Activated naive CD8-positive, alpha-beta T cell treated with anti-CD3 and anti-CD28 coated beads for 36 hours (primary cell): ENCODE measurements at places on chromosomes 3 and 15. TPM values are rescaled to one million over a fixed set of nuclear protein-coding genes. Genes with fewer than 3 reads are reported as not detected.

- H3K4me3 ChIP-seq, result peak overlapping the region; percentile 29
- DNase-seq, result no peak
- no peaks in the 10 kb centered on the region for H3K36me3 ChIP-seq
- peaks cover 6% of the 10 kb centered on the region for H3K4me1 ChIP-seq
These were observed 20.1 kb upstream of the PLSCR5 start for GRCh38 chr3:146625186-146625775.

Gene GOLGA6A
- total RNA-seq, result not detected

DNA sequence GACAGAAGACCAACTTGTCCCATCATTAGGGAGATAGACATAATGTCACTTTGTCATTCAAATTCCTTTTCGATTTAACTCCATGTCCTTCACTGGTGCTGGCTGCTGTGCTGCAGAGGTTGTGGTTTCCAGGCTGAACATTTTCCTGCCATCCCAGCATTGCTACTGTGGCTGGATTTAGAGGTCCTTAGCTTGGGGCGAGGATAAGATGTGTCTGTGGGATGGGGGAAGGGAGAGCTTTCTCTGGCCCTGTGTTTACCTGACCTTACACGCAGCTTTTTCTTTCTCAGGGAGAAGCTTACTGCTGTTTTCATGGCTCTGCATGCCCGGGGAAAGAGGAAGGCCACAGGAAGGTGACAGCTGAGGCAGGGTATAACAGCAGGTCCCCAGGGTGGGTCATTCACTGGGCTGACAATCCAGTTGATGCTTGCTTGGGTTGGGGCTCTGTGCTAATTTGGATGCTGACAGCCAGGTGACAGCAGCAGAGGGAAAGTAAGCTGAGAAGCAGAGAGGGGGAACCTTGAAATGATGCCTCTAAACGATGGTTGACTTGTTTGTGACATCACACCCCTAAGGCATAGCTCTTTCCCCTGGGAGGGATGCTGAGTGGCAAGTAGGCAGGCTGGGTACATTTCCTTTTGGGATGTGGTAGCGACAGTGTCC is 326.9 kb upstream of the CTNNB1 start:
- H3K36me3 ChIP-seq, result no peaks in the 10 kb centered on the region
- no peak overlapping the region for H3K27ac ChIP-seq
- H3K4me3 ChIP-seq, result no peak overlapping the region
- DNase-seq, result no peak
- no peaks in the 10 kb centered on the region for H3K4me1 ChIP-seq

Gene NCK1
- 25.5 TPM for total RNA-seq

- H3K4me3 ChIP-seq, result no peak overlapping the region
- H3K36me3 ChIP-seq, result peaks cover 16% of the 10 kb centered on the region
- H3K27me3 ChIP-seq, result no peaks in the 10 kb centered on the region
- no peak for DNase-seq
These were observed 18.1 kb downstream of the GHRL start for GRCh38 chr3:10274601-10275000.

Gene GABRG3
- not detected for total RNA-seq

DNA sequence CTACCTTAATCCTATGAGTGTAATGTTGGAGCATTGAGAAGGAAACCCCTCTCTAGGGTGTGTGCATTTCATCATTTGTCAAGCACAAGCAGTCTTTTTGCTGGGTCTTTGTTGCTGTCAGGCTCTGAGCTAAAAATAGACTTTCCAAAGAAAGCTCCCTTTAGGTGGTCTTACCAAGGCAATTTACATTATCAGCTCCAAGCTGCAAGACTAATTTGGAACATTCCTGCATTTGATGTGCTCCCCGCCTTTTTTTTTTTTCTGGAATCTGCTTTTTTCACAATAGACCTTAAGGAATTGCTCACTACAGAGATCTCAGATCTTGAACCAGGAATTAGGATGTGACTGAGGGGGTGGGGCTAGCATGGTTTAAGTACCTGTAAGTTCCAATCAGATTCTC is 60.6 kb upstream of the STAC start:
- no peaks in the 10 kb centered on the region for H3K36me3 ChIP-seq
- DNase-seq, result no peak
- no peak overlapping the region for H3K4me3 ChIP-seq
- H3K4me1 ChIP-seq, result no peaks in the 10 kb centered on the region

Gene CHCHD6
- total RNA-seq, result 15.0 TPM

Gene HYAL3
- 6.8 TPM for total RNA-seq

DNA sequence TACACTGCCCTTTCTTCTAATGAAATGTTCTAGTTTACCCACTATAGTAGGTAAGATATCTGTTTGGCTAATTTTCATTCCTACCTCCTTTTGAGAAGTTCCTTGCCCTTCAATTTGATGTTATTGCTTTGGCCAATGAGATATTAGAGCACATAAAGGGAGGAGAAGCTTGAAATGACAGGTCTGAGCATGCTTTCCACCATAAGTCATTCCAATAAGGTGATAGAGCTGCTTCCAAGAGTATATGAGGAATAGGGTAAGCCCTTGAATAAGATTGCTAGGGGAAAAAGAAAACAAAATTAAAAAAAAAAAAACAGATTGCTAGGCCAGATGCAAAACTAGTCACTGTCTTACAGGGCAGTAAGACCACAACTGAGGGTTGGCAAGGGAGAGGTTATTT is 78.9 kb upstream of the TRIM42 start:
- no peaks in the 10 kb centered on the region for H3K4me1 ChIP-seq
- DNase-seq, result no peak
- H3K27ac ChIP-seq, result no peak overlapping the region
- no peaks in the 10 kb centered on the region for H3K27me3 ChIP-seq

GRCh38 chr3:173529062-173529711 is 131.6 kb downstream of the NLGN1 start:
- H3K27ac ChIP-seq, result no peak overlapping the region
- no peak for DNase-seq
- no peak overlapping the region for H3K4me3 ChIP-seq
- H3K27me3 ChIP-seq, result no peaks in the 10 kb centered on the region
- no peaks in the 10 kb centered on the region for H3K36me3 ChIP-seq
- no peaks in the 10 kb centered on the region for H3K4me1 ChIP-seq

- no peaks in the 10 kb centered on the region for H3K27me3 ChIP-seq
These were observed 258.1 kb downstream of the TIGIT start for GRCh38 chr3:114551770-114552526.

Gene B4GALT4
- 14.4 TPM for total RNA-seq

Gene TF
- 0.08 TPM for total RNA-seq

GRCh38 chr3:65540666-65541065 is 498.1 kb downstream of the MAGI1 start:
- no peak overlapping the region for H3K27ac ChIP-seq
- no peaks in the 10 kb centered on the region for H3K4me1 ChIP-seq
- no peak overlapping the region for H3K4me3 ChIP-seq
- no peak for DNase-seq

Gene SEC22A
- 17.8 TPM for total RNA-seq

- H3K36me3 ChIP-seq, result no peaks in the 10 kb centered on the region
- H3K27me3 ChIP-seq, result peaks cover 32% of the 10 kb centered on the region
- H3K27ac ChIP-seq, result no peak overlapping the region
- no peaks in the 10 kb centered on the region for H3K4me1 ChIP-seq
- DNase-seq, result no peak
These were observed 112.5 kb downstream of the SRGAP3 start for GRCh38 chr3:9136746-9137465.

Gene AQP9
- not detected for total RNA-seq

GRCh38 chr3:11607816-11608215 is 35.9 kb downstream of the VGLL4 start:
- no peak for DNase-seq
- H3K36me3 ChIP-seq, result peaks cover 26% of the 10 kb centered on the region
- no peak overlapping the region for H3K27ac ChIP-seq
- H3K4me1 ChIP-seq, result peaks cover 81% of the 10 kb centered on the region

DNA sequence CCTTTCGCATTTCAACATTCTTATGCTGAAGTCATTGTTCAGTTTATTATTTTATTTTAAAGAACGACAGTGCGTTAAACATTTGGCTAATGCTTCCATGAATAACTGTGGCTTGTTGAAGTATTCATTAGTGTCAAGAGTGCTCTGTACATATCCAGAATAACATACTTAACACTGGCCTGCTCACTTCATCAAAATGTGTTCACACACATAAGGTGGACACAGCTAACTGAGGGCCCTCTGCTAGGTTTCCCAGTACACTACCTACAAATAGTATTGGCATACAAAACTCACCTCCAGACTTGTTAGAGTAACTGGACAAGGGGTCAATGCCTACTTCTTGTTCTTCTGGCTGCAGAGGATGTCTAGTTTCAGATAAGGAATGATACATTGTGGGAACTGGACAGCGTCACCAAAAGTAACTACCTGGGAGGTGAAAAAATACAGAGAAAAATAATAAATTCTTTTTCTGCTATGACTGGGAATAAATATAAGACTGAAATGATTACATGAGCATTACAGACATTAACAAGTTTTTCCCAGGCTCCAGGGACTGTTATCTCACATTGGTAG is 234.2 kb downstream of the TBC1D5 start:
- H3K4me3 ChIP-seq, result no peak overlapping the region
- no peaks in the 10 kb centered on the region for H3K27me3 ChIP-seq
- DNase-seq, result no peak
- no peak overlapping the region for H3K27ac ChIP-seq
- H3K36me3 ChIP-seq, result peaks cover 3% of the 10 kb centered on the region
- H3K4me1 ChIP-seq, result no peaks in the 10 kb centered on the region

- H3K4me1 ChIP-seq, result no peaks in the 10 kb centered on the region
- H3K4me3 ChIP-seq, result no peak overlapping the region
- H3K27ac ChIP-seq, result no peak overlapping the region
- no peak for DNase-seq
- no peaks in the 10 kb centered on the region for H3K27me3 ChIP-seq
These were observed 60.8 kb downstream of the CTNNB1 start for GRCh38 chr3:41260063-41260450.

- H3K4me1 ChIP-seq, result peaks cover 34% of the 10 kb centered on the region
- no peak overlapping the region for H3K4me3 ChIP-seq
- H3K27me3 ChIP-seq, result no peaks in the 10 kb centered on the region
- peaks cover 8% of the 10 kb centered on the region for H3K36me3 ChIP-seq
- DNase-seq, result no peak
- H3K27ac ChIP-seq, result no peak overlapping the region
These were observed 135.3 kb upstream of the TGFBR2 start for GRCh38 chr3:30471066-30471465.

Gene CCR9
- total RNA-seq, result not detected

DNA sequence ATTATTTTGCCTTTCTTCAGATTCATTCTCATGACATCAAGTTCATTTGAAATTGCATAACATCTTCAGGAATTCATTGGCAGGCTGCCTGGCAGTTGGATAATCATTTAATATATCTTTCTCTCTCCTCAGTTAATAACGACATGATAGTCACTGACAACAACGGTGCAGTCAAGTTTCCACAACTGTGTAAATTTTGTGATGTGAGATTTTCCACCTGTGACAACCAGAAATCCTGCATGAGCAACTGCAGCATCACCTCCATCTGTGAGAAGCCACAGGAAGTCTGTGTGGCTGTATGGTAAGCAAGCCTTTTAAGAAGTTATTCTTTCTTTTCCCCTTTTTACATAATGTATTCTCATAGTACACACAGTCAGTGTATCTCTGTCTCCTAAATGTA is 38.2 kb downstream of the TGFBR2 start:
- H3K4me1 ChIP-seq, result peaks cover 90% of the 10 kb centered on the region
- H3K27ac ChIP-seq, result peak overlapping the region; percentile 94
- H3K27me3 ChIP-seq, result no peaks in the 10 kb centered on the region
- peaks cover 69% of the 10 kb centered on the region for H3K36me3 ChIP-seq
- peak; percentile 65 for DNase-seq
- peak overlapping the region; percentile 33 for H3K4me3 ChIP-seq

Gene MCTP2
- 12.6 TPM for total RNA-seq

Gene SYNPR
- not detected for total RNA-seq
